ENCODE measurements at places on chromosomes 2 and 18.

GRCh38 chr2:163453920-163454319, 281.9 kb downstream of the FIGN start:
- no peak for DNase-seq

- no peak for DNase-seq
These were observed 60.0 kb upstream of the OTOF start for GRCh38 chr2:26537826-26538475.

DNA sequence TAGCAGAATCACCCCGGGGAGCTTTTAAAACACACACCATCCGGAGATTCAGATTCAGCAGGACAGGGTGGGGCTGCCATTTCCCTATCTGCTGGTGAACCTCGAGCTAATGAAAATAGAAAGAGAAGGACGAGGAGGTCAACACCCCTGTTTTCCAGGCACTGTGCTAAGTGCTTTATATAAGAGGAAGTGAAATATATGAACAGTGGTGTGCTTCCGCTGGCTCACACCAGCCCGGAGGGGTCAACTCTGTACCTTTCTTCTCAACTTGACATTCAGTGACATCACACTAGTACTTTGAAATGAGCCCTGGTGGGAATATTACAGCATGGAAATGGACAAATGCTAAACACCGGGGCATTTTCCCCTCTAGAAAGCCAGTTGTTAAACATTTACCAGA, 108.3 kb upstream of the LTBP1 start:
- DNase-seq = no peak

- DNase-seq = no peak
These were observed 25.5 kb downstream of the MARCHF4 start for GRCh38 chr2:216346781-216347180.

GRCh38 chr2:182933629-182934028, 67.2 kb upstream of the FRZB start:
- DNase-seq = no peak

DNA sequence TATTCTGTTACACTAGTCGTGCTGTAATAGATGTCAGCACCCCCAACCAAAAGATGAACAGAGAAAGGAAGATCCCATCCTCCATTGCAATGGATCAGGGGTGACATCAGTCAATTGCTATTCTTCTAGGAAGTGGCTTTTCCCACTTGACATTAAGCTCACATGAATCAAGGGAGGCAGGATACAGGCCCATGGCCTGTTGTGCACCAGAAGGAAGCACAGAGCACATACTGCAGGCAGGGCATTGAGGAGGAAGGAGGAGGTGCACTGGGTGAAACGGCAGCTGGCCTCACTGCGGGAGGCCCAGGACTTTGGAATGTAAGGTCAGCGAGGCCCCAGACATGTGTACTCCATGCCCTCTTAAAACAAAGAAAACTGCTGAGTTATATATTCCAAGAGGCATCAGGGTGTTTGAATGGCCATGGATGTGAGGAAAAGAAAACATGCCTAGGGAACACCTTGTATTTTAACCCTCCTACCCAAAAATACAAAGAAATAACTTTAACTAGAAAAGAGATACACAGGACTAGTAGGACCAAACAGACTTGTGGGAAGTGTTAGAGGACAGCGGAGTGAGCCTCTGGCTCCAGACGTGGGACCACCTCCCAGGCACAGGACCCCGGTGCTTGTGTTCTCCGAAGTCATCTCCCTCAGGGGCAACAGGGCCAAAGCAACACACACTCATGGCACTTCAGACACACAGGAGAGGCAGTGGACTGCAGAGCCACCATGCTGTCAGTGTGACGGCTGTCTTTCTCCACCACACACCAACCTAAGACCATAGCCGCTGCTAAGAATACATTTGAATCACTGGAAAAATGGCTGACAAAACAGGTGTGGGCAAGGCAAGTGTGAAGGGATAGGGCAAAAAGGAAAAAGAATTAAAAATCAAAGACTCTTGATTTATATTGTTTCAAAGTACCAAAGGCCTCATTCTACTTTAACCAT, 51.4 kb upstream of the RIOK3 start:
- no peak for DNase-seq

GRCh38 chr2:169232551-169233154, 129.7 kb downstream of the LRP2 start:
- no peak for DNase-seq

- DNase-seq = no peak
These were observed 36.6 kb downstream of the VAPA start for GRCh38 chr18:9950289-9951016.

All from CD4-positive, alpha-beta T cell treated with Interleukin-21 for 1 hour (primary cell).